ENCODE measurements at places on chromosomes 3 and 15. TPM values are rescaled to one million over a fixed set of nuclear protein-coding genes. Genes with fewer than 3 reads are reported as not detected.

GRCh38 chr3:43221076-43221475 lies 65.3 kb upstream of the SNRK start:
- H3K4me3 ChIP-seq: no peak overlapping the region
- no peaks in the 10 kb centered on the region for H3K36me3 ChIP-seq
- H3K27me3 ChIP-seq: no peaks in the 10 kb centered on the region
- H3K4me1 ChIP-seq: peaks cover 27% of the 10 kb centered on the region
- H3K27ac ChIP-seq: no peak overlapping the region

FRMD4B gene
- 27.1 TPM for total RNA-seq

GRCh38 chr3:56885453-56885852 lies 83.7 kb upstream of the ARHGEF3 start:
- peaks cover 37% of the 10 kb centered on the region for H3K4me1 ChIP-seq
- no peaks in the 10 kb centered on the region for H3K27me3 ChIP-seq
- H3K36me3 ChIP-seq: no peaks in the 10 kb centered on the region
- no peak overlapping the region for H3K27ac ChIP-seq

DNA sequence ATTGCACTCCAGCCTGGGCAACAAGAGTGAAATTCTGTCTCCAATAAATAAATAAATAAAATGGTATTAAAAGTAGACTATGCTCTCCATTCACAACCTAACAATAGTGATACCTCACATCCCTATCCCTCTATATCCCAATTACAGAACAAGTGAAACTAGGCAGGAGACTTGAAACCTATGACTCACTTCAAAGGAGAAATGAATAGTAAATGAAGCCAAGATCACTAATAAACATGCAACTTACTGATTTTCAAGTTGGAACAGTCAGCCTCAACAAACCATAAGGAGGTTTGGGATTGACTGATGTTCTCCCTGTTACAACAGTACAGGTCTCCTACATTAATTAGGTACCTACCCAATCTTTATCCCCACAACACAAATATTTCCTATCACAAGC lies 103.4 kb downstream of the GSK3B start:
- H3K27me3 ChIP-seq: no peaks in the 10 kb centered on the region
- peaks cover 5% of the 10 kb centered on the region for H3K36me3 ChIP-seq
- no peak overlapping the region for H3K4me3 ChIP-seq
- H3K4me1 ChIP-seq: peaks cover 32% of the 10 kb centered on the region

Data from natural killer cell treated with Interleukin-12 subunit alpha and Interleukin-12 subunit beta and Interleukin-15 and Interleukin-18, amount 100 ng/mL, for 72 hours (primary cell).